Progenitor cell of endocrine pancreas (in vitro differentiated cells): ENCODE measurements at places on chromosomes 3 and 15.

DNA sequence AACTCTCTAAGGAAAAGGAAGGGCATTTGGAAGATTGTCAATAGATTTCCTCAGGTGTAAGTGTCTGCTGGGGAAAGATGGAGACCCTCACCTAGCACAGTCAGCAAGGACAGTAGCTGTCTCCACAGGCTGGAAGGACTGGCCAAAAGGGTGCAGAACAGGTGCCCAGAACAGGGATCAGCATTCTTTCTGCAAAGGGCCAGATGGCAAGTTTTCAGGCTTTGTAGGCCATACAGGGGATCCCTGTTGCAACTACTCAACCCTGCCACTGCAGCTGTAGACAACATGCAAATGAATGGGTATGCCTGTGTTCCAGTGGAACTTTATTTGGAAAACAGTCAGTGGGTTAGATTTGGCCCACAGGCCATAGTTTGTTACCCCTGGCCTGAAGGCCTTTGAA lies 8.1 kb downstream of the AGBL1 start:
- no peak for DNase-seq

- DNase-seq: no peak
Observed at GRCh38 chr3:171770689-171771620, 39.3 kb downstream of the PLD1 start.

- DNase-seq: no peak
Observed at GRCh38 chr3:69532547-69533224, 146.8 kb upstream of the FRMD4B start.

- no peak for DNase-seq
Observed at GRCh38 chr3:119731560-119732343, 28.9 kb downstream of the CFAP91 start.

- no peak for DNase-seq
Observed at GRCh38 chr3:16866571-16866970, 18.2 kb upstream of the PLCL2 start.

DNA sequence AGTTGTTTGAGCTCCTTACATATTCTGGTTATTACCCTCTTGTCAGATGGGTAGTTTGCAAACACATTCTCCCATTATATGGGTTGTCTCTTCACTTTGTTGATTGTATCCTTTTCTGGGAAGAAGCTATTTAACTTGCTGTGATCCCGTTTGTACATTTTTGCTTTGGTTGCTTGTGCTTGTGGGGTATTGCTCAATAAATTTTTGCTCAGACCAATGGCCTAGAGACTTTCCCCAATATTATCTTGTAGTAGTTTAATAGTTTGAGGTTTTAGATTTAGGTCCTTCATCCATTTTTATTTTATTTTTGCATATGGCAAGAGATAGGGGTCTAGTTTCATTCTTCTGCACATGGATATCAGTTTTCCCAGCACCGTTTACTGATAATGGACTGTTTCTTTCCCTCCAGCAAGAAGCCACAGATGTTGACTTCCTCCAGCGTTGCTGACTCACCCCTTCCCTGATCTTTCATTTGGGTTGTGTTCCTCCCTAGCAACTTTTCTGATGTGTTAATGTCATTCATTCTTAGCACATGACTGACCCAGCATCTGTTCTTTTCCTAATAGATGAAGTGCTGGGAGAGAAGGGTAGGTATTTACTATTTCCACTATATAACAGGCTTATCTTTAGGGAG lies 166.7 kb upstream of the SGO1 start:
- no peak for DNase-seq

GRCh38 chr3:15860014-15860934 lies 62.5 kb upstream of the ANKRD28 start:
- DNase-seq: peak; percentile 13

- no peak for DNase-seq
Observed at GRCh38 chr3:59540696-59541095, 490.9 kb upstream of the CFAP20DC start.

DNA sequence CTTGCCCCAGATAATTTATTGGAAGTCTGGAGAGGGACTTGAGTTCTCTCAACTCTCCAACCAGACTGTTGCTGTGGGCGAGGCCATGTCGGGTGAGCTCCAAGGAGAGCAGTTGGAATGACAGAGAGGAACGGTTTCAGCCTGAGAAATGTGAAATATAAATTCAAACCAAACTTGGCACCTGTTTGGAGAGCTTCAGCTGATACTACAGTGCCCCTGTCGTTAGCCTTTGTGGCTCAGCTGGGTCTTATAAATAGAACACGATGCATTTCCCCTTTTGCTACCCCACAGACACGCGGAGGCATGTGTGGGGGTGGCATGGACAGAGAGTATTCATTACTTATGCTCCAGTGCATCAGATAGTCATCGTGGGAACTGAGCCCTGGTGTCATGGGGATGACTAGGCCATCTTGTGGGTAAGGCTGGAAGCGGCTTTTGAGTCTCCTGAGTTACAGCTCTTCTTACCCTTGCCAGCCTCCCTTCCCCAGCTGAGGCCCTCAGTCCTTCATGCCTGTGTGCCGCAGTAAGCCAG lies 15.6 kb downstream of the SMAD3 start:
- DNase-seq: no peak

DNA sequence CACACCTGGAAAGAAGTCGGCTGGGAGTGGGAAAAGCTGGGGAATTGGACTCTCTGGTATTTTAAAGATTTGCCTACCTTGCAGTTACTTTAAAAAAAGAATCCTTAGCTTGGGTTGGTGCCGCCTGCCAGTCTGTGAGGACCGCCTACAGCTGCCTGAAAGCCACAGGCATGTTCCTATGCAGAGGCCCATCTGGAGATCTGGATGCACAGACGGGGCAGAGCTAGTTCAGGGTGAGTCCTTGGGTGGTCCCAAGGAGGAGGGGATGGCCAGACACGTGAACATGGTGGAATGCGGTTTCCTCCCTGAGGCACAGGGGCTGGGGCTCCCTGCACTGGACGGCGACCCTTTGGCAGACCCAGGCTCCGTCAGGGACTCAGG lies 113.2 kb upstream of the IQSEC1 start:
- DNase-seq: no peak

DNA sequence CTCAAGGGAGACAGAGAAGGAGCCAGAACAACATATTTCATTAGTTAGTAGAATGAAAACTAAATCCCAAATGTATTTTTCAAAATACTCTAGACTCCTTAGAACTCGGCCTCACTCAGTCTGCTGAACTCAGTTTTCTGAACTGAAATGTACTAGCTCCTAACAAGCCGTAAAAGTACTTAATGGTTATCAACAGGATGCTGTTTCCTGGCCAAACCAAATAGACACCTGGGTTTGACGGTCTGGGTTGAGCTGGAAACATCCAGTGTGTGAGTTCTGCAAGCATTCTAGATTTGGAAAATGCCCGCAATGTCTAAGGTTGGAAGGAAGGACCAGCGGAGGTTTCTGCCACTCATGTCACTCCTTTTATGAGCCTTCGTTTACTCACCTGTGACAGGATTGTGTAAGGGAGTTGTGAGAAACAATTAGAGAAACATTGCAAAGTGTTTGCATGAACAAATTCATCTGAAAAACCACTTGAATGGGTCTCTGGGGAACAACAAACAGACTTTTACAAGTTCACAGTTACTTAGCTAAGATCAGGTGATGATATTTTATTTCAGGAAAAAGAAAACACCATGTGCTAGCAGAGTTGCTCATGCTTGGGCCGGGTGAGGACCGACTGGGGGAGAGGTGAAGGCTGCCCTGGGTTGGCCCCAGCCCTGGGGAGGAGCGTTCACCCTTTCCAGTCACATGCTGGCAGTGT lies 151.0 kb downstream of the ALDH1A2 start:
- DNase-seq: no peak

- no peak for DNase-seq
Observed at GRCh38 chr3:116423374-116423773, 21.9 kb downstream of the LSAMP start.

GRCh38 chr3:88030210-88030609 lies 28.6 kb downstream of the CGGBP1 start:
- no peak for DNase-seq

GRCh38 chr15:71011503-71012155 lies 103.6 kb upstream of the THSD4 start:
- no peak for DNase-seq

GRCh38 chr3:133424937-133425869 lies 25.3 kb downstream of the BFSP2 start:
- no peak for DNase-seq

DNA sequence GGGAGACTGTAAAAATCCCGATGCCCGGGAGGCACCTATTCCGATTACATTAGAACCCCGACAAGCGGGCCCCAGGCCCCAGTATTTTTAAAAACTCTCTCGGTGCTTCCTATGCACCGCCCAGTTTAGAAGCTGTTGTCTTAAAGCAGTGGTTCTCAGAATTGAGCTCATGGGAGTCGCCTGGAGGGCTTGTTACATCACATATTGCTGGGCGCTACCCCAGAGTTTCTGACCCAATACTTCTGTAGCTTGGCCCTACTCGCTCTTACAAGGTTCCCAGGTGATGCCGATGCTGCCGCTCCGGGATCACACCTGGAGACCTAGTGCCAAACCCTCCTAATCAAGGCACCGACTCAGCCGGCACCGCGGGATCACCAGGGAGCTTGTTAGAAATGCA lies 35.2 kb downstream of the CPN2 start:
- no peak for DNase-seq

DNA sequence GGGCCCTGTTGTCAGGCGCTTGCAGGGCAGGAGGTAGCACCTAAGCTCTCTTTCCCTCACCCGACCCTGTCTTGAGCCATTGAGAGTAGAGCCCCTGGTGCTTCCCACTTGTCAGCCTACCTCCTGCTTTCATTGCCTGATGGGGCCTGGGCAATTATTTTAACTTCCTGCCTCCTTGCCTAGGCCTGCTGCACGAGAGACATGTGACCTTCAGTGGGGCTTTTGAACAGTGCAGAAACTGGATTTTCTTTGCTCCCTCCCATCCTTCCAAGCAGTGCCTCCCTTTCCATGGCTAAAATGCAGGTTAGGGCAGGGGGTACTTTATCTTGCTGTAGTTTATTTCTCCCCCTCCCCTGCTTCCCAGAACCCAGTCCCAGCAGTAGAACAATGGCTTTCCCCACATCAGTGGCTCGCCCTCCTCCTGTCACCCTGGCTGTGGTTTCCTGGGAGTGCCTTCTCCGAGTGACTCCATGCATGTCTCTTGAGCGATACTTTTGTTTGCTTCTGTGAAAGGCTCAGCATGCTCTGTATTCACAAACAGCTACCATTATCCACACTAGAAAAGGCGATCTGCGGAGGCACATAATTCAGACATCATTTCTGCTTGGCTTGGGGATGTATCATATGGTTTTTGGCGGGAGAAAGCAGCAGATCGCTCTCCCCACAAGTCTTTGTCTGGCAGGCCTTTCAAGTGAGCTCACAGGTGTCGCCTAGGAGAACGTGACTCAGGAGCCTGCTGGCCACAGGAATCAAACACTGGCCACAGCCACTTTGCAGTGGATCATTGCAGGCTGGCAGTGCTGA lies 24.1 kb downstream of the PDIA5 start:
- no peak for DNase-seq

GRCh38 chr15:51736751-51737521 lies 519 bp downstream of the LYSMD2 start:
- DNase-seq: peak; percentile 26

DNA sequence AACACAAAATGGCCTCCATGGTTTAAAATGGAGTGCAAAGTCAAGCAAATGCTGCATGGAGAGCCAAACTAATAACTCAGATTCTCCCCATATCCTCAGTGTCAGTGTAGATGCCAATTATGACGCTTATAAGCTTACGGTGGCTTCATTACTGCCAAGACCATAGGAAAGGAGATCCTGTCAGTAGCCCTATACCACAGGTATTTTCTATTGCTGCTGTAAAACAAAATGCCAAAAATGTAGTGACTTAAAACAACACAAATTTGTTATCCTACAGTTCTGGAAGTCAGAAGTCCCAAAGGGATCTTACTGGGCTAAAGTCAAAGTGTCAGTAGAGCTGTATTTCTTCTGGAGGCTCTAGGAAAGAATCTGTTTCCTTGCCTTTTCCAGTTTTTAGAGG lies 149.8 kb upstream of the GBE1 start:
- no peak for DNase-seq

GRCh38 chr15:38622908-38623307 lies 58.3 kb upstream of the RASGRP1 start:
- DNase-seq: no peak

DNA sequence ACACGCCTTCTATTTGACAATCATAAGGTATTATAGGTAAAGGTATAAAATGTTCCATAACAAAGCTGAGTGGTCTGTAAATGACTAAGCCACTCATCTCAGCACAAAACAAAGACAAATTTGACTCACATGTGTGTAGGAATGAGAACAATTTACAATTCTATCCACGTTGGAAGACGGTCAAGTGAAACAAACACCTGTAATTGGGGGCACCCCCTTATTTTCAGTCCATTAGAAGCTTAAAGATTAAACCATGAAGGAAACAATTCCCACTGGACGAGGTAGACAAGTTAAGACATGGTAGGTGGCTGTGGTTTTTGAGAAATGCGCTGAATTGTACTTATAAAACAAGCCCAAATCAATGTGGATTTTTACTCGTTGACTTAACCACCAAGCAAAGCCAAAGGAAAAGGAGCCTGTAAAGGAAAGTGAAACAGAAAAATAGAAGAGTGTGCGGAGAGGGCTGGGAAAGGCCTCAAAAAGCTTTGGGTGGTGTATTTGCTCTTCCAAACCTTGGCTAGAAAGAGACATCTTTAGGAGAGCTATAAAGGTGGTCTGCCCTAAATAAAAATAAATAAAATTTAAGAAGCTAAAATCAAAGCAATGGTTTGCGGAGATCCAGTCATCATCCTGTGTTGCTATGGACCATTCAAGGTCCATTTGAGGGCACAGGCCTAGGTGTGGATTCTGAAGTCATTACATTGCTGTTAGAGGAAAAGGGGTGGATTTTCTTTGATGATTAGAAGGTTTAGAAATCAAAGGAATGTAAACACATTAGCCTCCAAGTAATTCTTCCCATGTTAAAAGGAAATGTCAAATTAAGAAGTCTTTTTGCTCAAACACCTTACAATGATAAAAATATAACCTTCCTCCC lies 135.0 kb downstream of the TFG start:
- no peak for DNase-seq

DNA sequence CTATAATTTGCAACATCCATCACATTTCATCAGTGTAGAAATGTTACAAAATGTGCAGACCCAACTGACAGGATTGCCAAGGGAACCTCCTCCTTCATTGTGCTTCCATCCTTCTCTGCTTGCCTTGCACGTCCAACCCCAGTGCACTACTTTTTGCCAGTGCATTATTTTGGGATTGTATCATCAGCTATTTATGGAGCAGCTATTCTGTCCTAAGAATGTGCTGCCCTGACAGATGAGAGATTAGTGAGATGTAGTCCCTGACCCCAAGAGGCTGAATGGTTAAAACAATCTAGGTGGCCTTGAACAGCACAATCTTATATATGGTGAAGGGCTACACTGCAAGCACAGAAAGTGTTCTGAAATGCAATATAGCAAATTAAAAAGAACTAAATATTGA lies 935.8 kb downstream of the IGSF11 start:
- no peak for DNase-seq
